AG09309 (cell line): ENCODE measurements at places on chromosomes 11 and 22.

DNA sequence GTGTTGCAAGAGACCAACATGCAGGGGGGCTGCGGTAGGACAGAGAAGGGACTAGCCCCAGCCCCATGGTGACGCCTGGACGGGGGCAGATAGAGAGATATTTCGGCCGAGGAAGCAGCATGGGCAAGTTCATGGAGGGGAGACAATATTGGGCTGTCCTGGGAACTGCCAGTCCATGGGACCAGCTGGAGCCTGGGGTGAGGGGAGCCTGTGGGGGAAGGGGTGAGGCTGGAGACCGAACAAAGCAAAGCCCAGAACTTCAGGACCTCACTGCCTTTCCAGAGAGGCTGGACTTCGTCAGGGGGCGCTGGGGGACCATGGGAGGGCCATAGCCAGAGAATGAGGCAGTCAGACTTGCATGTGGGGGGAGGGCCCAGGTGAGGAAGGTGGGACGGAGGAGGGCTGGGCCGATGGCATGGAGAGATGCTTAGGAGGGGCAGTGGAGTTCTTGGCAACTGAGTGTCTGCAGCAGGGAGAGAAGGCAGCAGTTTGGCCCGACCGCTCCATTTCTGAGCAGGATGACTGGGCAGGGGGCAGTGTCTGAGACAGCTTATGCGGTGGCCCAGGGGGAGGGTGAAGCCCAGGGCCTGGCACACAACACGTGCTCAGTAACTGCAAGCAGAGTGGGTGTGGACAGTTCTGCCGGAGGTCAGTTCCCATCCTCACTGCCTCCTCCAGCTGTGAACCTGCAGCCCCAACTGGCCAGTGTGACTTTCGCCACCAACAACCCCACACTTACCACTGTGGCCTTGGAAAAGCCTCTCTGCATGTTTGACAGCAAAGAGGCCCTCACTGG, 712 bp downstream of the UPK3A start:
- DNase-seq: no peak

GRCh38 chr22:45270095-45271020, 14.4 kb upstream of the UPK3A start:
- no peak for DNase-seq

GRCh38 chr11:127485541-127485940, 485.0 kb upstream of the KIRREL3 start:
- DNase-seq: no peak

DNA sequence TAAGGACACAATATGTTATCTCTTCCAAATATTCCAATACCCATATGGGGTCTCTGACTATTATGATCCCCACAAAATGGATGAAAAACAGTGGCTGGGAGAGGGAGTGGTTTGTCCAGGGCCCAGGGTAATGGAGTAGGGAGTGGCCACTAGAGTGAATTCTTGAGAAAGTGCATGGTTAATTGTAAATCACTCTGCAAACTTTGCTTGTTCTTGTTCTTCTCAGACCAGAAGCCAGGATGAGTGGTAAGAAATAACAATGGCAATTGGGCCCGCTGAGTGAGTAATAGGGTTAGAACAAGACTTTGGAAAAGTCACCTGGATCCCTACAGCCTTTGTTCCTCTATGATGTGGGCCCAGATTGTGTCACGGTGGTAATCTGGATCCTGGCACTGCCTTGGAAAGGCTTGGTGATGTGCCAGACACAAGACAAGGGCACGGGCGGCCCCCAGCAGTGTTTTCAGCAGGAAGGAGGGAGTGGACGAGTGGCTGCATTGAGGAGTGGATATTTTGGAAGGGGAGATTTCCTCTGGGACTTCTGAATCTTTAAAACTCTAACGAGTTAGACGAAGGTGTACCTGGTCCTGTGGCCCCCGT, 18.2 kb upstream of the KIRREL3 start:
- no peak for DNase-seq

GRCh38 chr11:34680206-34680605, 59.3 kb downstream of the EHF start:
- DNase-seq: peak; percentile 0

GRCh38 chr22:27668828-27669797, 132.4 kb downstream of the MN1 start:
- no peak for DNase-seq

DNA sequence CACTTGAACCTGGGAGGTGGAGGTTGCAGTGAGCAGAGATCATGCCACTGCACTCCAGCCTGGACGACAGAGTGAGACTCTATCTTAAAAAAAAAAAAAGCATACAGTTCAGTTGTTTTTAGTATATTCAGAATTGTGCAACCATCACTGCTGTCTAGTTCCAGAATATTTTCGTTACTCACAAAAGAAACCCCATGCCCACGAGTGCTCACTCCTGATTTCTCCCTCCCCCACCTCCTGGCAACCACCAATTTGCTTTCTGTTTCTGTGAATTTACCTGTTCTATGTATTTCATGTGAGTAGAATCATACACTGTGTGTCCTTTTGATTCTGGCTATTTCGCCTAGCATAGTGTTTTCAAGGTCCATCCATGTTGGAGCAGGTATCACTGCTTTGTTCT, 24.8 kb downstream of the PTPRJ start:
- no peak for DNase-seq
